Activated CD4-positive, alpha-beta T cell treated with anti-CD3 and anti-CD28 coated beads for 36 hours (primary cell): ENCODE measurements at places on chromosomes 12 and 14. TPM values are rescaled to one million over a fixed set of nuclear protein-coding genes. Genes with fewer than 3 reads are reported as not detected.
A peak's percentile ranks its signal among the peaks of the same experiment; 100 is the strongest.

The OS9 gene
- 63.2 TPM for total RNA-seq

DNA sequence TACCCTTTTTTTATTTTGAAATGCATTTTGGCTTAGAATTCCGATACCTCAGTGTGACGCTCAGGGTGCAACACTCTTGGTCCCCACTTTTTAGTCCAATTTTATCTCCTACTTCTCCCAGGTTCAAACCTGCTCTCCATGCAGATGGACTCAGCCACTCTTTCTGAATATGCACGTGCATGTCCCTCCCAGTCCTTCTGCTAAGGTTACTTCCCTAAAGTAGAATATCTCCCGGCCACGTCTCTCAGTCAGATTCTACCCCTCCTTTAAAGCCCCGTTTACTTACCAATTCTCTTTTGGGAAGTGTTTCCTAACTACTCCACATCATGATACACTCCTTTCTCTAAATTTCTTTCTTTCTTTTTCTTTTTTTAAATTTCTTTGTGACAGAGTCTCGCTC, 15.5 kb upstream of the PARP11 start:
- no peaks in the 10 kb centered on the region for H3K27me3 ChIP-seq
- H3K4me1 ChIP-seq: peaks cover 7% of the 10 kb centered on the region
- H3K27ac ChIP-seq: no peak overlapping the region
- H3K4me3 ChIP-seq: no peak overlapping the region
- DNase-seq: no peak

- no peak for DNase-seq
- peak overlapping the region; percentile 99 for H3K27ac ChIP-seq
- H3K4me3 ChIP-seq: peak overlapping the region; percentile 92
- peaks cover 62% of the 10 kb centered on the region for H3K4me1 ChIP-seq
- H3K36me3 ChIP-seq: peaks cover 50% of the 10 kb centered on the region
These were observed 4.5 kb downstream of the ORAI1 start for GRCh38 chr12:121630791-121631355.

- no peak overlapping the region for H3K4me3 ChIP-seq
- no peak for DNase-seq
- H3K27me3 ChIP-seq: peaks cover 2% of the 10 kb centered on the region
These were observed 231.8 kb upstream of the CRY1 start for GRCh38 chr12:107325075-107325608.

DNA sequence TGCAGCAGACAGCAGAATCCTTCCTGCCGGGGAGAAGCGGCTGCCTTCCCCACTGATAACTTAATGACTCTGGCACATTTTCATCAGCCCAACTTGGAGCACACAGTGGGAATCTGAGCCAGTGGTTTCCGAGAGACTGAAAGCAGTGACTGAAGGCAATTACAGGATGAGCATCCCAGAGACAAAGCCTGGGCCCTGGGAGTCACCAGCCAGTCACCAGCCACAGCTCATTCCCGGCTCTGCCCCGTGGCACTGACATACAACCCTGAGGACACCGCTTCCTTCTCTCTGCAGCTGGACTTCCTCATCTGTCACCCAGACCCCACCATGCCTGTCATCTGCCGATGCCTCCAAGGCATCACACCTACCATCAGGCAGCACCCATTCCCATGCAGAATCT, 192.3 kb downstream of the DPF3 start:
- H3K27ac ChIP-seq: peak overlapping the region; percentile 20
- DNase-seq: no peak
- peaks cover 12% of the 10 kb centered on the region for H3K4me1 ChIP-seq
- H3K4me3 ChIP-seq: no peak overlapping the region
- H3K27me3 ChIP-seq: no peaks in the 10 kb centered on the region

The ENDOU gene
- not detected for total RNA-seq

DNA sequence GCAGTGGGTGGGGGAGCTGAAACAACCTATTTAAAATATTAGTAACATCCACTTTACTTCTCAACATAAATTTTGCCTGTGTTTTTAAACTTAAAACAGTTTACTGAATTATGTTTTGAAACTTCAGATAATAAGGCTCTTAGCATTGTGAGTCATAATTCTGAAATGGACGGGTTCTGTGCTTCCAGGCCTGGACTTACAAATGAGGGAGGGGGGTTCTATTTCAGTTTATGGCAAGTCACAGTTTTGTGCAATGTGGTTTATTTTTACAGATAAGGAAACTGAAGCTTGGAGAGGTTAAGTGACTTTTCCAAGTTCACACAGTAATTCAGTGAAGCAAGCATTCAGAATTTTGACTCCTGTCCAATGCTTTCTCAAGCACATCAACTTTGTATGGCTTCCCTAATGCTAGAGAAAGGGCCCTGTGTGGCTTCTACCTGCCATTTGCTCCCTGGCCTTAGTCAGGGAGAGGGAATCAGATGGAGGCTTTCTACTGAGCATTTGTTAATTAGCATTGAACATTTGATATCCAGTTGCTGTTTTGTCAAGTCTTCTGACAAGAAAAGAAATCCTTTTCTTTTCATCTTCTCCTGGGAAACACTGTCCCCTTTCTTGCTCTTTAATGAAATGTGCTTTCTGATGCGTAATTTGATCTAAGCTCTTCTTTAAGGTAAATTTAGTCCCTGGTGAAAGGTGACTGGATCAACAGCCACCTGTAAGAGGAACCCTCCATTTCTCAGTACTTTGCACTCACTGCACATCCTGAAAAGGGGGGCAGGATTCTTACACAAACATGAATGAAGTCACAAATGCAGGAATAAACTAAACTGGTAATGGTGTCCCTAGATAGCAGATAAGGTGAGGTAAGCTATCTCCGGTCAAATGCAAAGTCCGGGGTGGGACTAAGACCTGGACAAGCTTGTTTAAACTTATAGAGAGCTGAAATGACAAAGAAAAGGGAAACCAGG, 2.5 kb upstream of the SALL2 start:
- peaks cover 16% of the 10 kb centered on the region for H3K4me1 ChIP-seq
- no peak overlapping the region for H3K27ac ChIP-seq
- H3K27me3 ChIP-seq: no peaks in the 10 kb centered on the region
- DNase-seq: no peak

- H3K4me1 ChIP-seq: no peaks in the 10 kb centered on the region
- no peak overlapping the region for H3K4me3 ChIP-seq
- no peak overlapping the region for H3K27ac ChIP-seq
- no peaks in the 10 kb centered on the region for H3K27me3 ChIP-seq
These were observed 137.2 kb upstream of the TRHDE start for GRCh38 chr12:72135021-72135301.

DNA sequence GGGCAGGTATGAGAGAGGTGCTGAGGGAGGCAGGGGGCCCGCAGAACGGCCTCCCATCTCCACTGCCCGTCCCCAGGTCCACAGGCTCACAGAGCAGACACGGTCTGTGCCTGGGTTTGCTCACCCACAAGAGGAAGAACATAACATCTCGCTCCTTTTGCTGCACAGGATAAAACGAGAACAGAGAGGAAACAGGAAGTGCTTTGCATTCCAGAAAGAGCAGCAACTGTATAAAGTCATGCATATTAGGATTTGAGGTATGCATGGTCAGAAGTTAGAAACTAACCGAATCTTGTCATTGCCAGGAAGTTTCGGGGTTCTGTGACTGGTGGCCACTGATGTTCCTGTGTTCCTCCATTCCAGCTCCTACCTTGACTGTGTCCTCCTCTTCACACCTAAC, 25.0 kb downstream of the NTF3 start:
- peaks cover 8% of the 10 kb centered on the region for H3K27me3 ChIP-seq
- H3K4me1 ChIP-seq: peaks cover 8% of the 10 kb centered on the region
- H3K4me3 ChIP-seq: no peak overlapping the region
- H3K36me3 ChIP-seq: no peaks in the 10 kb centered on the region
- DNase-seq: no peak

GRCh38 chr12:51951843-51952722, 584 bp downstream of the ACVR1B start:
- DNase-seq: peak; percentile 20
- peak overlapping the region; percentile 75 for H3K4me3 ChIP-seq
- peaks cover 10% of the 10 kb centered on the region for H3K27me3 ChIP-seq
- H3K27ac ChIP-seq: peak overlapping the region; percentile 52
- H3K36me3 ChIP-seq: no peaks in the 10 kb centered on the region
- H3K4me1 ChIP-seq: peaks cover 40% of the 10 kb centered on the region

The PAH gene
- not detected for total RNA-seq

GRCh38 chr12:110733089-110733715, 9.5 kb downstream of the PPP1CC start:
- no peak overlapping the region for H3K4me3 ChIP-seq
- peaks cover 80% of the 10 kb centered on the region for H3K4me1 ChIP-seq
- no peaks in the 10 kb centered on the region for H3K27me3 ChIP-seq
- peak overlapping the region; percentile 13 for H3K27ac ChIP-seq
- no peak for DNase-seq
- peaks cover 66% of the 10 kb centered on the region for H3K36me3 ChIP-seq
